ENCODE measurements at places on chromosomes 1 and 21. TPM values are rescaled to one million over a fixed set of nuclear protein-coding genes. Genes with fewer than 3 reads are reported as not detected.

GRCh38 chr21:46243325-46243724 lies 14.8 kb upstream of the LSS start:
- no peak for DNase-seq

The CD101 gene
- 1.7 TPM for total RNA-seq

GRCh38 chr1:215192306-215192705 lies 109.8 kb downstream of the KCNK2 start:
- peak; percentile 10 for DNase-seq

GRCh38 chr1:186220067-186220466 lies 155.0 kb downstream of the TPR start:
- no peak for DNase-seq

The CRP gene
- total RNA-seq, result not detected

The CD46 gene
- 94.8 TPM for total RNA-seq

DNA sequence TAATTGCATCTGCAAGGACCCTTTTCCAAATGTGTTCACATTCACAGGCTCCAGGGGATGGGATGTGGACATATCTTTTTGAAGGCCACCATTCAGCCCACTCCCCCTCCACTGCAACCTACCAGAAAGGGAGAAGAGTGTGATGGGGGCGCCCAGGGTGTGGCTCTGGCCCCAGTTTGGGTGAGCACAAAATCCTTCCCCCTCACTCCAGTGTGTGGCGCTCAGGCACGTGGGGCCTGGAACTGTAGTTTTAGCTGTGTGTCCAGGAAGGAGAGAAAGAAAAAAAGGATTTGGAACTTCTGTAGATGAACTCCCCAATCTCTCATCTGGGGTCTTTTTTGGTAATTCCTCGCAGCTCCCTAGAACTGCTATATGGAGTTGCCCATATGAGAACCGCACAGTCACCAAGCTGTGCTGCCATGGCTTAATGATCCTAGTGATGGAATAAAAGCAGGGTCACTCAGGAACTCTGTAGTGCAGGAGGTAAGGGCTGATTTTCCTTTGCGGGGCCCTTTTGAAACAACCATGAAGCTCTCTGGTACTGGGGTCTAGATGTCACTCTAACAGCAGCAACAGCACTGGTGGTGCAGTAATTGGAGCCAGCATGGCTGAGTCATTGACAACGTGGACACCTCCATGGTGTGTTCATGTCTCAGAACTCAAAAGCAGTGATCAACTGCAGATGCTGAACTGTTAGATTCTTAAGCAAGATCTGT lies 17.0 kb downstream of the AGT start:
- DNase-seq, result no peak

DNA sequence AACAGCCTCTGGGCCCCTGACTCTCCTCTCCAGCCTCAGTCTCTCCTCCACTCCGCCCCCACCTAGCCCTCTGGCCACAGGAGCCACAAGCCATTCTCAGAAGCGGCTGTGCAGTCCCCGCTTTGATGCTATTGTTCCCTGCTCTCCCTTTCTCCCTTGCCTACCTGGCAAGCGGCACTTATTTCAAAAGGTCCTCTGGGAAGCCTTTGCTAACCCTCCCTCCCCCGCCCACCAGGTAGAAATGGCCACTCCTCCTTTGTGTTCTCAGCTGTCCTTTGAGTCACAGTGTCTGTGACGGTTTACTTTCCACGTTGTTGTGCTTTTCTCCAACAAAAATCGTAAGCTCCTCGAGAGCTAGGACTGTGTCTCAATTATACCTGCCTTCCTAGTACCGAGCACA lies 338.4 kb upstream of the PROX1 start:
- DNase-seq, result no peak

The RXRG gene
- total RNA-seq, result not detected

The GUCA2B gene
- total RNA-seq, result not detected

The KPRP gene
- total RNA-seq, result not detected

DNA sequence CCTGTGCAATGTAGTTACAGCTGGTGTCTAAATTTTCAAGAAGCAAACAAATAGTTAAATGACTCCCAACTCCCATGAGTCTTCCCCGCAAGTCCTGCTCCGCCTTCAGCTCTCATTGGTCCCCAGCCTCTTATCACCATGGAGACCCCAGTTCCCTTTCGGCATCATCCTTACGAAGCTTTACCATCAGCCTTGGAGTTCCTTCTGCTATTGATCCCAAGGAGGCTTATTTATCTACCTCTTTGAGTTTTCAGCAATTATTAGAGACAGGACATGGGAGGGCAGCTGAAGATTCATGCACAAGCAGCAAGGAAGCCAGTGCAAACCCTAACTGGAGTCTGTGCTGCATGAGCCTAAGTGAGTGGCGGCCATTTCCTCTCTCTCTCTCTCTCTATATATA lies 12.3 kb downstream of the KCNA2 start:
- no peak for DNase-seq

The KCNE2 gene
- 0.31 TPM for total RNA-seq

GRCh38 chr1:179153217-179153616 lies 71.3 kb downstream of the TOR3A start:
- DNase-seq, result no peak

DNA sequence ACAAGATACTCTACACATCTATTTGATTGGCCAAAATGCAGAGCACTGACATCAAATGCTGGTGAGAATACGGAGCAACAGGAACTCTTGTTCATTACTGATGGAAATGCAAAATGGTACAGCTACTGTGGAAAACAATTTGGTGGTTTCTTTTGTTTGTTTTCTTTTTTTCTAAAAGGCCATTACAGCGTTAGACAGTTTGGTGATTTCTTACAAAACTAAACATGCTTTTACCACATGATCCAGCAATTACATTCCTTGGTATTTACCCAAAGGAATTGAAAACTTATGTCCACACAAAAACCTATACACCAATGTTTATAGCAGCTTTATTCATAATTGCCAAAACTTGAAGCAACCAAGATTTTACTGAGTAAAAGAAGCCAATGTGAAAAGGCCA lies 66.4 kb upstream of the FBXO28 start:
- no peak for DNase-seq

- no peak for DNase-seq
These were observed 31.3 kb downstream of the NEK7 start for GRCh38 chr1:198187973-198188588.

DNA sequence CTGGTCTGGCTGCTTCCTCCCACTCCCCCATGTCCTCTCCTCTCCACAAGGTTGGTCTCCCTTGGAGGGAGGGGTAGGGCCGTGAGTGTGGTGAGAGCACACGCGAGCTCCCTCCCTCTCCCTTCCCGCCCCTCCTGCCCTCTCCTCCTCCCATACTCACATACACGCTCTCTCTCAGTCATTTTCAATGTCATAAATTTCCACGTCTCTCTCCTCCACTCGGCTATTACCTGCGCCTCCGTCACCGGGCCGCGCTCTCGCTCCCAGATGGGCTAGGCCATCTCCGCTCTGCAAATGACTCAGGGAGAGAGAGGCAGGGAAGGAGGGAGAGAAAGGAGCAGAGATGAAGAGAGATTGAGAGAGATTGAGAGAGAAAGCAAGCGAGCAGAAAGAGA lies 36.7 kb upstream of the DMBX1 start:
- DNase-seq, result no peak

- DNase-seq, result peak; percentile 37
These were observed 18.1 kb upstream of the ETS2 start for GRCh38 chr21:38787461-38788274.

GRCh38 chr1:212601524-212601923 lies 7.0 kb upstream of the ATF3 start:
- DNase-seq, result no peak

GRCh38 chr1:182249201-182249676 lies 142.4 kb downstream of the GLUL start:
- DNase-seq, result no peak

The NR5A2 gene
- total RNA-seq, result not detected

DNA sequence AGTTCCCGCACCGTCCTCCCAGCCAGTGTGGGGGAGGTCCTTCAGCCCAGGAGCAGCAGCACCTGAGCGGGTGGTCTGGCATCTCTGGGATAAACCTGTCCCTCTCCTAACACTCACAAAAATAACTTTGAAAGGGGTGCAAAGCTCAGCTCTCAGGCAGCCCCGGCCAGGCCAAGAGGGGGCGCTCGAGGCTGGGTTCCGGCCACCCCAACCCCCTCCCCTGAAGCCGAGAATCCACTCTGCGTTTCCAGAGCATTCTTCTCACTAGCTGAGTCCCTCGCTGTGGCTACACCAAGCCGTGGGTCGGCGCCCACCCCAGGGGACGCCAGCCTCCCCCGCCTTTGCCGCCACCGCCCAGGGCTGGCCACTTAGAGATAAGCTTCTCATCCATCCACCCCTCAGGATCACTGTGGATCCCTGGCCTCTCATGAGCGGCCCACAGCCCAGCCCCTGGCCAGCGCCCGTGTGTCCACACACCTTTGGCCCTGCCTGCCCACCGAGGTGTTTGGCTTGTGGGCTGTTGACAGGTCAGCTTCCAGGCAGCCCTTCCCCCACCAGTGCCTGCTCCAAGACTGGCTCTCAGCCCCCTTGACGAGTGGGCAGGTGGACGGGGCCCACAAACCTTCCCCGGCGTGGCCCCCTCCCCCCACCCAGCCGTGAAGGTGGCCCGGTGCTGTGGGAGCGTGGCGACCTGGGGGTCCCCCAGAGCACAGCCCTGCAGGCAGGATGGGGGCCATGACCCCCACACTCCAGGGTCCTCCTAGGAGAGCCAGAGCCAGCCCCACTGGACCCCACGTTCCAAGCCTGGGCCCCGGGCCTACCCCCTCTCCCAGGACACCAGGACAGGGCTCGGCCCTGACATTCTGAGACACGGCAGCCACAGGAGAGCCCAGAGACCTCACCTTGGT lies 1.9 kb downstream of the FTCD start:
- DNase-seq, result peak; percentile 72

The PRR9 gene
- not detected for total RNA-seq

The MYOG gene
- not detected for total RNA-seq

DNA sequence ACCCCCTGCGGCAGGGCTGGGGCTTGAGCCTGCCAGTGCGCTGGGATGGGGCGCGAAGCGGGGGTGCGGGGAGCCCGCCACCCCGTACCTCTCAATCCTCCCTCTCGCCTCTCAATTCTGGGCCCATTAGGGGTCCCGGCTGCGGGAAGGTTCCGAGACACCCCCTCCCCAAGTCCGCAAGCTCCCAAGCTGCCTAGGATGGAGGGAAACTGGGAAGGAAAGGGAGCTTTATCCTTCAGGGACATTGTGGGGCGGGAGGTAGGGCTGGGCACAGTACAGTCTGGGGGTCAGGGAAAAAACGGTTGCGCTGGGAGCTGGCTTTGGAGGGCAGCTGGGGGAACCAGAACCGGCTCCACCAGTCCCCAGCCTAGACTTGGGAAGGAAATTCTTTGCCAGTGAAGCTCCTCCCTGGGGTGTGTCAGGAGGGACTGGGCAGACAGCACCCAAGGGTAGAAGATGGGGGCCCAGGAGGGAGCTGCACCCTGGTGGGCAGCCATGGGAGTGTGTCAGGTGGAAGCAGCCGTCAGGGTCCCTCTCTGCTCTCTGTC lies 904 bp downstream of the GJB3 start:
- no peak for DNase-seq

DNA sequence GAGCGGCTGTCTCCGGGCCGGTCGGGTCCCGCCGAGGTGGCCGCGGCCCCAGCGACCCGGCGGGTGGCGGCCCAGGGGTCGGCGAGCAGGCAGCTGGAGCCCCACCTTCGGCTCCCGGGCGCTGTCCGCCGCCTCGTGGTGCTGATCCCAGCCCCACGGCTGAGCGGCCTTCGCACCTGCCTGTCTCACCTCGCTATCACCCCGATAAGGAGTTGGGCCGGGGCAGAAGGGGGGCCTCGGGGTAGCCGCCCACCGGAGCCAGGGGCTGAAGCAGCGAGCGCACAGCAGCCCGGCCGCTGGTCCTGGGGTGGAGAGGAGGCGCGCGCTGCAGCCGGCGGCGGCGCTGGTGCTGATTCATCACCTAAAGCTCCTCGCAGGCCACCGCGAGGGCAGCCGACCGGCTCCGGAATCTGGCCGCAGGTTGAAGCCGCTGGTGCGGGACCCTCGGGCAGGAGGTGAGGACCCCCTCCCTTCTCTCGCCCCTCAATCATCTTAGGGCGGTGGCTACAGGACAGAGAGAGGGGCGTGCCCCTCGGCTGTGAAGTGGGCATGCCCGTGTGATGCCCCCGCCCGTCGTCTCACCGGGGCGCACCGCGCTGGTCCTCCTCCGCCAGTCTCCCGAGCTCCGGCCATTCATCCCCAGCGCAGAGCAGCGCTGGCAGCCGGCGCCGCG lies 575 bp downstream of the TRIM67 start:
- DNase-seq, result no peak

The KCNA2 gene
- 34.2 TPM for total RNA-seq

The OPTC gene
- not detected for total RNA-seq

- peak; percentile 74 for DNase-seq
These were observed 232.1 kb upstream of the KAZN start for GRCh38 chr1:14366091-14367018.

- no peak for DNase-seq
These were observed 52.4 kb upstream of the SYT14 start for GRCh38 chr1:209885403-209886218.

The ABL2 gene
- 23.6 TPM for total RNA-seq

DNA sequence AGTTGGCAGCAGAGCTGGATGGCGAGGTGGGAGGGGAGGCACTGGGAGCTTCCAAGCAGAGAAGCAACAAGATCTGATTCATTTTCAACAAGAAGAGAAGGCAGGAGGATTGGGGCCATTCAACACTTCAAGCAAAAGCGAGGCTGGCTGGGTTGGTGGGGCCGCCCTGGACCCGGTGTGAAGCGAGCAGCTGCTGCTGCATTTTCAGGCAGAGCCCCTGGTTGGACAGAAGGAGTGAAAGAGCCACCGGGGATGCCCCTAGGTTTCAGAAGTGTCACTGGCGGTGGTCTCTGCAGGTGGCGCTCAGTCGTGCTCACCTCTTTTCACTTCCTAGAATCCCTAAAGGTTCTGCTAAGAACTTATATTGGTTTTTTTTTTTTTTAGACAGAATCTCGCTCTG lies 18.0 kb downstream of the SLC2A7 start:
- no peak for DNase-seq

DNA sequence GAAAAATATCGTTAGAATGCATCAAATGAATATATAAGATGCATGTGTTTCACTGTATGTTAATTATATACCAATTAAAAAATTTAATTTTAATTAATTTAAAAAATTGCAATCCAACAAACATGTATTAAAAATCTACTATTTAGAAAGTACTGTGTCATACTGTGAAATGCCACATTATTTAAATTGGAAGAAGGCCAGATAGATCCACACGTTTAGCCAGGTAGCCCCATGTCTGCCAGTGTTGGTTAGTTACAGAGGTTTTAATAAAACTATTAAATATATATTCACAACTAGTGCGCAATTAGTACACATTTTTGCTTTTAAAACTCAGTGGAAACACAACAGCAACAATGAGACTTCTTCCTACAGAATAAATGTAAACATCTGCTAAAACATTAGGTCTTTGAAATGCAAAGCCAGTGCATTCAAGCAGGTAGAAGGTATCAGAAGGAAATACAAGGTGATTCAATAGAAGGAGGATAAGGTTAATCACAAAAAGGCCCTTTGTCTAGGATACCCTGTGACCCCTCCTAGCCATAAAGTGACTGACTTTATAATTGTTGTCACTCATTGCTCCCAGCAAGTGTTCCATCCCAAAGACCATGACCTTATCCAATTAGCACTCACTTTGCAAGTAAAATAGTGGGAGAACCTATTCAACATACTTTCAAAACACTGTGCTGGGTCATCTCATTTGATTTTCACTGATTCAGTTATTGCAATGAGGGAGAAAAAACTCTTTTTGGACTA lies 211.5 kb downstream of the TTLL7 start:
- DNase-seq, result no peak

The TCEA3 gene
- total RNA-seq, result 0.99 TPM

- DNase-seq, result no peak
These were observed 80.8 kb upstream of the JUN start for GRCh38 chr1:58864654-58865053.

- no peak for DNase-seq
These were observed 561.1 kb upstream of the ZRANB2 start for GRCh38 chr1:71641903-71642302.

- no peak for DNase-seq
These were observed 63.5 kb downstream of the C1orf185 start for GRCh38 chr1:51165540-51165939.

The LDLRAD1 gene
- not detected for total RNA-seq
